ENCODE measurements at places on chromosomes 7 and 10.

- no peak for DNase-seq
Measured at GRCh38 chr10:72126184-72126871, 38.0 kb upstream of the SPOCK2 start.

DNA sequence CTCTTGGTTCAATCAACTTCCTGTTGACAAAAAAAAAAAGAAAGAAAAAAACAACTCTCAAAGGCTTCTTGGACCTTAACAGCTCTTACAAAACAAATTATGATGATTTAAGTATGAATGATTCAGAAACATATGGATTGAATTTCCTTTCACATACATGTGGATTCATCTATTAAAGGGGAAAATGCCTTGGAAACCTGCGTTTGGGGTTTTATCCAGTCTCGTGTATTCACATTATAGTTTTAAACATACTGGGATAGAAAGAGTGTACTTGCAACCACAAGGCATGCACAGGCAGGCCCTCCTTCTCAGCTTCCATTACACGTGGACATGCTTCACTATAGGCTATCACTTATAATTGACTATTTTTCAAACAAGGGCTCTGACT, 286.7 kb downstream of the INHBA start:
- no peak for DNase-seq

- DNase-seq: no peak
Measured at GRCh38 chr10:70286616-70287015, 2.8 kb upstream of the NPFFR1 start.

DNA sequence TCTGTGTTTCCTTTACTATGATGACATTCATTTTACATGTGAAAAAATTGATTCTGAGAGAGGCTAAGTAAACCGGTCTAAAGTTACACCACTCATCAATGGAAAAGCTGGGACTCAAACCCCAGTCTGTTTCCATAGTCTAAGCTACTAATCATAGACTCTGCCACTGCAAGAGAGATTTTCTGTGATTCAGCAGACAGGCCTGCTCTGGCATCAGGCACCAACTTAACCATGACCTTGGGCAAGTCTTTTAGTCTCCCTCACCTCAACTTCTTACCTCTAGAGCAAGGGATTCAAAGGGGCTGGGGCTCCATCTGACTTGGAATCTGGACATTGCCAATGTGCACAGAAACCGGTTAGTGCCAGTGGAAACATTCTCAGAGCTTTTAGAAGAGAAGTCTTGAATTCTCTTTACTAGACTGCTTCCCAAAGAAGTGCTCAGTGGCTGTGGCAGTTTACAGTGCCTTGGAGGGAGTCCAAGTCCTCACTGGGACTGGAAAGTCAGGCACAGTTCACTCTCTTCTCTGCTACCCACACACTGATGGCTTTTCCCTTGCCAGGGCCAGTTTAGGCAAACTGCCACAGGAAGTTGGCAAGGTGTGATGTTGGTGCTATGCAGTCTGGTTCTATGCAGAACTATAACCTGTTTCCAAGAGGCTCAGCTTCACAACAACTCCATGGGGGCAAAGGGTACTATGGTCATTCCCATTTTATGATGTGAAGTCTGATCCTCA, 4.5 kb upstream of the BLNK start:
- DNase-seq: no peak

- DNase-seq: peak; percentile 91
Measured at GRCh38 chr10:5840314-5841307, 27.4 kb upstream of the GDI2 start.

Data from naive B cell (primary cell).